Dorsolateral prefrontal cortex (tissue), 122 donors: ENCODE measurements at places on chromosomes 4 and X.

DNA sequence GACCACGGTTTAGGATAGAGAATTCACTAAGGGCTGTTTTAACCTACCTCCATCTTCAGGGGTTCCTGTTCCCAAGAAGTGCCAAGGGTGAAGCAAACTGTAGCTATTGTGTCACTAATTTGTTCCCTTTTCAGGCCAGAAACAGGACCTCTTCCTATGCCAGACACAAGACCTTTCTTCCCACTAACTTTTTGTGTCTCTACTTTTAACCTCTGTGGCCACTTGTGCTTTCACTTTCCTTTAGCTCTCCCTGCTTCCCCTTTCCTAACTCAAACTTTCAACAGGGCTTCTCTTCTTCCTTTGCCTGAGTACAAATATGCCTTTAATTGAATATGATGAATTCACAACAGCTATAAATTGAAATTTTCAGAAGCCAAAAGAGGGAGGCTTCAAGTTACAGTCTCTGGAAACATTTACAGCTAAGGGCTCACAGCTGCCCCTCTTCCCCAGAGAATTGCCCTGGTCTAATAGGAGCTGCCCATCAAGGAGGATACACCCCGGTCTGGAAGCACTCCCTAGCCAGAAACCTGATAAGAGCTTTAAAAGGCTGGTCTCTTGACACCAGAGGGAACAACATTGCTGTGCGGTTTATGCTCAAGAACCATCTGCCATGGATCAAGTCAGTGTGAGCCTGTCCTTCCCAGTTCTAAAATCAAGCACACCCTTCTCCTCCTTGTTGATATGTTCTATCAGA lies 61.7 kb upstream of the PLS3 start:
- no peak for DNase-seq

DNA sequence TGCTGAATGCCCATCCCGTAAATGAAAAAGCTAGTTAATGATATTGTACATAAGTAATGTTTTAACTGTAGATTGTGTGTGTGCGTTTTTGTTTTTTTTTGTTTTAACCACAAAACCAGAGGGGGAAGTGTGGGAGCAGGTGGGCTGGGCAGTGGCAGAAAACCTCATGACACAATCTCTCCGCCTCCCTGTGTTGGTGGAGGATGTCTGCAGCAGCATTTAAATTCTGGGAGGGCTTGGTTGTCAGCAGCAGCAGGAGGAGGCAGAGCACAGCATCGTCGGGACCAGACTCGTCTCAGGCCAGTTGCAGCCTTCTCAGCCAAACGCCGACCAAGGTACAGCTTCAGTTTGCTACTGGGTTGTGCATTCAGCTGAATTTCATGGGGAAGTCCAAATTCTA lies at the start of gene SPP1:
TSS of gene SPP1 (plus strand) at position 249 of the 400 bp plus-strand sequence. CDS start 1,182 bp downstream, outside the sequence.
- peak; percentile 78 for DNase-seq

GRCh38 chr4:38765382-38765781 lies 17.4 kb downstream of the TLR10 start:
- no peak for DNase-seq

DNA sequence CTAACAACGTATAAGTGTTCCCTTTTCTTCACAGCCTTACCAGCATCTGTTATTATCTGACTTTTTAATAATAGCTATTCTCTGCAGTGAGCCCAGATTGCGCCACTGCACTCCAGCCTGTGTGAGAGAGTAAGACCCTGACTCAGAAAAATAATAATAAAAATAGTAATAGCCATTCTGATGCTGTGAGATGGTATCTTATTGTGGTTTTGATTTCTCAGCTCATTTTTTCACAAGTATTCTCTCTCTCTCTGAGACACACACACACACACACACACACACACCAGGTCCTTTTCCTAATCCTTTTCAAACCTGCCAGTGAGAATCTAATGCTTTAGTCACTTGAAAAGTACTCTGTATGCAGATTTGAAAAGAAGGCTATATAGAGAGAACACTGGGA lies 89.8 kb downstream of the CHIC2 start:
- no peak for DNase-seq

- no peak for DNase-seq
Measured at GRCh38 chr4:86834901-86835300, 14.3 kb downstream of the SLC10A6 start.

DNA sequence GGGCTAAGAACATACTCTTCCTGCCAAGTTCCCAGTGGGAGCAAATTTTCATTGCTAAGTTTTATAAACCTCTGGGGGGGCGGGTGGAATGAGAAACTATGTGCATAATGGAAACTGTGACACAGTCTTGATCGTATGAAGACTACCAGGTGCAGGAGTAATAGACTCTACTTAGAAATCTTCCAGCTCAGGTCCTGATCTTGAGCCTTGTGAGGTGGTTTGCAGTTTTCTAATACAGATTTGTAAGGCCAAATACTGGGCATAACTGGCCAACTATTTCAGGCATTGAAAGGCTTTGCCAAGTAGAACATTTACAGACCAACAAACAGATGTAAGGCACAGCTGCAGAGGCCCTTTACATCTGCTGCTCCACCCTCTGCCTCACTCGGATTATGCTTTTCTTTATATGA lies 89.7 kb upstream of the CBR4 start:
- DNase-seq = no peak
